T-helper 2 cell (primary cell): ENCODE measurements at places on chromosomes 1 and 21.

DNA sequence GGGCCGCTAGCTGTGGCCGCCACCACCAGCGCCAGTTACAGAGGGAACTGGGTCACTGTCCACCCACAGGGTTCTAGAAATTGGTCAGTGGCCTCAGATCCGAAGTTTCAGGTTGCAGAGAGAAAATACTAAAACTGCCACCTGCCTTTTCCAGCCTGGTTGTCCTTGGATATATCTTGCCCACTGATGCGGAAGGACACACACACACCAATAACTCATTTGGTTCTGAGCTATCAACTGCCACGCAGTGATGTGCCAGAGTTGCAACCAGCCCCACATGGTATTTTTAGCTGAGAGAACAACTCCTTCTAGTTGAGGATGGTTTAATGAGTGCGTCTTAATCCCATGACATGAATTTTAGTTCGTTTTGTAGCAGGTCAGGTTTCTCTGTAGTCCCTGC lies 68.1 kb downstream of the SH3BGR start:
- DNase-seq = no peak

- no peak for DNase-seq
These were observed 61.0 kb upstream of the NEK2 start for GRCh38 chr1:211736351-211736915.

- no peak for DNase-seq
These were observed 223.7 kb upstream of the FAM78B start for GRCh38 chr1:166390366-166391033.

- DNase-seq = no peak
These were observed 215.4 kb upstream of the PROX1 start for GRCh38 chr1:213772128-213773063.

DNA sequence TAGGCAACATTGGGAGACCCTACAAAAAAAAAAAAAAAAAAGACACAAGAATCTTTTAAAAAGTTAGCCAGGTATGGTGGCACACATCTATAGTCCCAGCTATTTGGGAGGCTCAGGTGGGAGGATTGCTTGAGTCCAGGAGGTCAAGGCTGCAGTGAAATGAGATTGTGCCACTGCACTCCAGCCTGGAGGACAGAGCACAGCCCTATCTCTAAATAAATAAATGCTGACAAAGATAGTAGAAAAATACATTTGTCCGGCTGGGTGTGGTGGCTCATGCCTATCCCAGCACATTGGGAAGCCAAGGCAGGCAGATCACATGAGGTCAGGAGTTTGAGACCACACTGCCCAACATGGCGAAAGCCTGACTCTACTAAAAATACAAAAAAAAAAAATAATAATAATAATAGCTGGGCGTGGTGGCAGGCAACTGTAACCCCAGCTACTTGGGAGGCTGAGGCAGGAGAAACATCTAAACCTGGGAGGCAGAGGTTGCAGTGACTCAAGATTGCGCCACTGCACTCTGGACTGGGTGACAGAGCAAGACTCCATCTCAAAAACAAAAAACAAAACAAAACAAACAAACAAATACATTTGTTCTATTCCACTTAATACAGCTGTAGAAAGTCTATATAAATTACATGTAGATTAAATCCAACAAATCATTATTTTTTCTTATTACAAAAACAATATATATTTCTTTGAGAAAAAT lies 48.5 kb downstream of the PHACTR4 start:
- DNase-seq = no peak

GRCh38 chr1:64980745-64981600 lies 14.6 kb upstream of the JAK1 start:
- no peak for DNase-seq

- DNase-seq = peak; percentile 2
These were observed 410.1 kb upstream of the PLXNA2 start for GRCh38 chr1:208654241-208654640.
